ENCODE measurements at places on chromosomes 2 and 18.

GRCh38 chr2:203951366-203951902 lies 14.9 kb downstream of the ICOS start:
- DNase-seq = no peak

DNA sequence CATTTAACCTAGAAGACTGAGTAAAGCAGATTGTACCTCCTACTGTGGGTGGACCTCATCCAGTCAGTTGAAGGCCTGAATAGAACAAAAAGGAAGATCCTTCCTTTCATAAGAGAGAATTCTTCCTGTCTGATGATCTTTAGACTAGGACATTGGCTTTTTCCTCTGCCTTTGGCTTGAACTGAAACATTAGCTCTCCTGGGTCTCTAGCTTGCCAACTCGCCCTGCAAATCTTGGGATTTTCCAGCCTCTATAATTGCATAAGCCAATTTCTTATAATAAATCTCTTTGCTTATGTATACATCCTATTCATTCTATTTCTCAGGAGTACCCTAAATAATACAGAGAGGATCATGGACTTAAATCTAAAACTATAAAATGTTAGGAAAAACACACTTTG lies 6.2 kb upstream of the KDSR start:
- no peak for DNase-seq

DNA sequence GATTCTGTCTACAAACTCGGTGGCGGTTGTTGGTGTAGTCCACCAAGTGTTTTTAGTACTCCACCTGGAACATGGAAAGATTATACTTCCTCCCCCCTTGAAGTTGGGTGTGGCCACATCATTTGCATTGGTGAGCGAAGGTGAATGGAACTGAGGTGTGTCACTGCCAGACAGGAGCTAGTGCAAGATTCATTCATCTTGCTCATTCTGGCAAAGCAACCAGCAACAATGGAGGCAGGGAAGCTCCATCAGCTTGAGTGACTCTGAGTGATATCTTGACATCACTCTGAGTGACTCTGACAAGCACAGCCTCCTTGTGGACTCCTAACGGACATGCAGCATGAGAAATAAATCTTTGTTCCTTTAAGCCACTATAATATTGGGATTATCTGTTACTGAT lies 54.7 kb upstream of the SLC1A4 start:
- no peak for DNase-seq

DNA sequence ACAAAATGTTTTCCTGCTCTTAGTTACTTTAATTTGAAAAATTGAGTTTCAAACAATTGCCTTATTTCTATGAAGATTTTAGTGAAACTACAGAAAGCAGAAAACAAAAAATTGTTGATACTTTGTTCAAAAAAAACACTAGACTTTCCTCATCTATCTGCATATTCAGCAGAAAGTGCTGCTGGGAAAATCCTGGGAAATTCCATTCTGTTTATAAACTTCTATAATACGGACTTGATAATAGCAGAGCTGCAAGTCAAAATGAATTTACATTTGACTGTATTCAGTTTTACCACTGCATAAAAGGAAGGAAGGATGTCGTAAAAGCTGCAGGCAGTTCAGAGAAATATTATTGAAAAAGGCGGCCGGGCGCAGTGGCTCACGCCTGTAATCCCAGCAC lies 24.9 kb upstream of the ERICH2 start:
- no peak for DNase-seq

DNA sequence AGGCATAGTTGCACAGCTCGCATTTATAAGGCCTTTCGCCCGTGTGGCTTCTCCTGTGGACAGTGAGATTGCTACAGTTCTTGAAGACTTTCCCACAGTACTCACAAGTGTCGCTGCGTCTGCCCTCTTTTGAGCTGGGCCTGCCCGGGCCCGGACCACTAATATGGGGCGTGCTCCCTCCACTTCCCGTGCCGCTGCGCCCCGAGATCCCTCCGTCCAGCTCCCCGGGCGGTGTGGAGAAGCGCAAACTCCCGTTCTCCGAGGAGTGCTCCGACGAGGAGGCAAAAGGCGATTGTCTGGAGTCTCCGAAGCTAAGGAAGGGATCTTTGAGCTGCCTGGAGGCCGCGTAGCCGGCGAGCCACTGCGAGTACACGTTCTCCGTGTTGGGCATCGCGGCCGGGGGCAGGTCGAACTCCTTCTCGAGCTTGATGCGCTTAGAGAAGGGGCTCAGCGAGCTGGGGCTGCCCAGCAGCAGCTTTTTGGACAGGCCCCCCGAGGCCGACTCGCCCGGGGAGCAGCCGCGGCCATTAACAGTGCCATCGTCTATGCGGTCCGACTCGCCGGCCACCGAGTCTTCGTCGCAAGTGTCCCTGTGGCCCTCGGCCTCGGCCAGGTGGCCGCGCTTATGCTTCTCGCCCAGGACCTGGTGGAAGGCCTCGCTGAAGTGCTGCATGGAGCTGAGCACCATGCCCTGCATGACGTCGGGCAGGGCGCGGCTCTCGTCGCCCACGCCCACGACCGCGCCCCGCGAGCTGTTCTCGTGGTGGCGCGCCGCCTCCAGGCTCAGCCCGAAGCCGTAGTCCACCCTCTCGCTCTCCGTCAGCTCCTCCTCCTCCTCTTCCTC lies 92.7 kb downstream of the BCL11A start:
- no peak for DNase-seq

- DNase-seq = no peak
Observed at GRCh38 chr2:19140463-19141208, 217.8 kb downstream of the OSR1 start.

DNA sequence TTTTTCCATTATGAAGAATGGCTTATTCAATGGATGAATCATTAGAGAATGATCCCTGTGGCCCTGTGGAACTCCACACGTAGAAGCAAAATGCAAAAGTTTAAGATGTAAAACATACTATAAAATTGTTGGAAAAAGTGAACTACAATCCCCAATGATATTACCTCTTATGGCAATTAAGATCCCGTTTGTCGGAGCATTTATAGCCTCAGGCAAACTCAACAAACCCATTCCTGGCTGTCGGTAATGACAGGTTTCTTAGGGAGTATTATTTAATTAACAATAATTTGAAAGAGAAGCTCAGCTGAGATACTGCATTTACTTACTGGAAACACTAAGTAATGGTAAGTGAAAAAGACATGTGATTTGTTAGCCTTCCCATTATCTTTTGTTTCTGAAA lies 138.3 kb downstream of the CDH20 start:
- no peak for DNase-seq

DNA sequence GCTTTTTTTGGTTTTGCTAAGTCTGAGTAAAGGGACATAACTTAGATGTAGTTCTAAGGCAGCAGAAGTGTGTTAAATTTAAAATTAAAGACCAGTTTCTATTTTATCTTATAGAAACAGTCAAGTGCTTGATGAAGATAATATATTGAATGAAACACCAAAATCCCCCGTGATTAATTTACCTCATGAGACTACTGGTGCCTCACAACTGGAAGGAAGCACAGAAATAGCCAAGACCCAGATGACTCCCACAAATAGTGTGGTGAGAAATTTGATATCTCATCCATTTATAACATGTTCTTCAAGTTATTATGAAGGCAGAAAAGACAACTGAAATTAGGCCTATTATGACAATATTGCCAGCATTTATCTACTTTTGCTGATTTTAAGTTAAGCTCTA lies 45.6 kb downstream of the APLF start:
- DNase-seq = no peak

- DNase-seq = no peak
Observed at GRCh38 chr2:234231460-234231859, 181.0 kb downstream of the SPP2 start.

GRCh38 chr2:64770781-64771334 lies 117.1 kb upstream of the SERTAD2 start:
- DNase-seq = no peak

DNA sequence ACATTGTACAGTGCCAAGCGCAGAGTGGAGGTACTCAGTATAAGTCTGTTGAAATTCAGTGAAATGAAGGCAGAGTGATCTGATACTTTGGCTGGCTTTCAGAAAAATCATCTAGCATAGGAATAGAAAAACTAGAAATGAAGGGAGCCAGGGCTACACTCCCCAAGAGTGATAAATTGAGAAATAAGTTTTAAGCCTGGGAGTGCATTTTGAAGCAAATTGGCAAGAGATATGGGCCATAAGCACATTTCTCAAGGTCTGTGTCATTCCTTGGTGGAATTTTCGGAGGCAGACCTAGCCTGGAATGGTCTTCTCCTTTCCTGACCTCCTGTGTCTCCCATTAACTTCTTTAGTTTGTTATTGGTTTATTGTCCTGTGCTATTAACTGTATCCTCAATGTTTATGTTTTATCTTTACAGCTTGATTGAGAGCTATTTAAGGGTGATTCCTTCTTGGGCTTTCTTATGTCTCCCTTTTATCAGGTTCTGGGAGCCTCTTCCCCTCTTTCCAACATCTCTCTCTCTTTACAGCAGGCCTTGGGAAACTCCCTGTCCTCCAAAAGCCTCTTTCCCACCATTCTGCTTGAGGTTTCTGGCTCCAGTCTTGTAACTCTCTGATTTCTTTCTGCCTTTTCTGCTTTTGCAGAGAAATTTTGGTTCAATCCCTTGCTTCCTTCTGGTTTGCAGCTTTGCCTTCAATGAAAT lies 649.5 kb downstream of the SLC4A3 start:
- DNase-seq = no peak

- DNase-seq = no peak
Observed at GRCh38 chr18:12032786-12033642, 51.7 kb downstream of the IMPA2 start.

GRCh38 chr2:65128297-65129190 lies 1.4 kb downstream of the RAB1A start:
- no peak for DNase-seq

DNA sequence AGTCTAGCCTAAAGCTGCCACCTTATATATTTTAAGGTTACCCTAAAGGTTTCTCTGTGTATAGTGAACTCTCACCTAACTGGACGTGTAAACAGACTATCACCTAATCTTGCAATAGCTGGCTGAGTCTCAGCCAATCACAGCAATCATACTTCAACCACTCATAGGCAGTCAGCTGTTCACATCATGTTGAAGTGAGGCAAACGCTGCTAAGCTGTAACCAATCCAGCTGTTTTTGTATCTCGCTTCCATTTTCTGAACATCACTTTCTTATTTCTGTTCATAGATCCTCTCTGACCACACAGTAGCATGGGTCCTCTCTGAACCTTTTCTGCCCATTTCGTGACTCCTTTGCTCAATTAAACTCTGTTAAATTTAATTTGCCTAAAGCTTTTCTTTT lies 468.2 kb upstream of the POU3F3 start:
- DNase-seq = no peak

DNA sequence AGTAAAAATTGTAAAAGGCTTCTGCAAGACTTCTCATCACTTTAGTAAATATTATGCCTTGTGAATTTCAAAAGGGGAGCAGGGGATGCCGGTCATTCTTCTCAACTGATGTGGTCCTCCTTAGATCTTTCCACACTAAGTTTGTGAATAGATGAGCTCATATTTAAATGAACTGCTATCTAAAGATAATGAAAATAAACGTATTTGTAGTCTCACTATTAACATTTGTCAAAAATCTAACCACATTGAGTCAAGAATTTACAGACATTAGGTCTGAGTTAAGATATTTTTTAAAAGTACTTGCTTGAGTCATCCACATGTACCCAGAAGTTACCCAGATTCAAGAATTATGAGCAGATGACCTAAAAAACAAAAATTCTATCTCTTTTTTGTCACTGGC lies 6.5 kb downstream of the PRPF40A start:
- no peak for DNase-seq

- no peak for DNase-seq
Observed at GRCh38 chr18:77103187-77103850, 29.3 kb downstream of the MBP start.

GRCh38 chr18:79877163-79878091 lies 74.0 kb downstream of the SLC66A2 start:
- no peak for DNase-seq

GRCh38 chr2:223019390-223019930 lies 32.5 kb upstream of the KCNE4 start:
- DNase-seq = no peak

DNA sequence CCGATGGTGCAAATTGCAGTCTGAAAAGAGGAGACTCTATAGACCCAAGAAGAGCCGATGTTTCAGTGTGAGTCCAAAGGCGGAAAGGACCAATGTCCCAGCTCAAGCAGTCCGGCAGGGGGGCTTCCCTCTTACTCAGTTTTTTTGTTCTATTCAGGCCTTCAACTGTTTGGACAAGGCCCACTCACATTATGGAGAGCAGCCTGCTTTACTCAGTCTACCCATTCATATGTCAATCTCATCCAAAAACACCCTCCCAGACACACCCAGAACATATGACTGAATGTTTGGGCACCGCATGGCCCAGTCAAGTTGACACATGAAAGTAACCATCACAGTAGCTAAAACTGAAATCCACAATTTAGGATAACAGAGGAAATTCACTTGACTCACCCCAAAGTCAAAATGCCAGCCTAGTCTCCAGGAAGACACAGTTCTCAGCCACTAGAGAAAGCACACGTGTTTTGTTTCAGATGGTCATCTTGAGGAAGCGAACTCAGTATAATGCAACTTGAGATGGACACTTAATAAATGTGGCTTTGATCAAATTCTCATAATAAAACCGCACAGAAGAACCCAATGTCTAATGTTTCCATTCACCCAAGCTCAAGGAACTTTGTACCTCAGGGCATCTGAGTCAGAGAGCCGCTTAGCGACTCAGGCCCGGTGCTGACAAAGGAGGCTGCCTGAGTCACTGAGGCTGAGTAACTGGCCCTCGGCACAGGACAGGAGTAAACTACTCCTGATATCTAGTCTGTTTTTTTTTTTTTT lies 2.4 kb downstream of the FHL2 start:
- DNase-seq = peak; percentile 51

- no peak for DNase-seq
Observed at GRCh38 chr2:224062481-224063297, 23.6 kb upstream of the SERPINE2 start.

- DNase-seq = no peak
Observed at GRCh38 chr18:69490813-69491212, 90.1 kb downstream of the DOK6 start.

GRCh38 chr18:26783170-26783569 lies 82.3 kb downstream of the AQP4 start:
- no peak for DNase-seq

Measured in stimulated activated CD4-positive, alpha-beta T cell treated with anti-CD3 and anti-CD28 coated beads, Interleukin-4, amount 100 ng/mL, for 1 hour (primary cell).